ENCODE measurements at places on chromosomes 11 and 22.

GRCh38 chr11:763073-763463, 14.2 kb downstream of the GATD1 start:
- no peak for DNase-seq

DNA sequence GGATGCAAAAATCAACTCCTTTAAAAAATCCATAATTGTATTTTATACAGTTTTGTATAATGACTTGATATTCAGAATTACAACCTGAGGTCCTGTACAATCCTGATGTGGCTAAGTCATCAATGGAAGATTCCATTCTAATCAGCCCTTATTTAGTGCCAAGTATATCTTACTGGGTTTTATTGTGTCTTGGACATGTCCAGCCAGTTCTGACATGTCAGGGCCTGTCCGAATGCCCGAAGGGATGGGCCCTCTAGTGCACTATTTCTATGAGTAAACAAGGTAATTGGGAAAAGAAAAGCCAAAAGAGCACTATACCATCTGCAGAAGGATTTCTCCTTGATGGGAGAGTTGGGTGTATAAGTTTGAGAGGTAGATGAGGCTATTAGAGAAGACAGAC, 412.9 kb downstream of the METTL15 start:
- no peak for DNase-seq

DNA sequence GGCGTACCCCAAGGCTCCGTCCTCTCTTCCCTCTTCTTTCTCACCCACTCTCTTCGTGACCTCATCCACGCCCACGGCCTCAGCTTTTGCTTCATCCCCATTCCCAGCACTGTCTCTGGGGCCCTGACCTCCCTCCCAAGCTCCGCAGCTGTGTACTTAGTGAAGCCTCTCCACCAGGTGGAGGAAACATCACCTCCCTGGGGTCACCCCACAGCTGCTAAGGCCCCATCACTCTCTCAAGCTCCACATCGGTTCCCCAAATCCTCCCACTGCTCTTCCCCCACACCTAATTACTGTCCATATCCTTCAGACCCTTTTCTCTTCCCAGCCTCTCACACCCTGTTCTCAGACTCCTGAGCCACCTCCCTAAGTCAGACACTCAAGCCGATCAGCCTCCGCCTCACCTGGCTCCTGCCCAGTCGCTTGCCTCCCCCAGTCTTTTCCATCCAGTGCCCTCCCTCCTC, 7.9 kb upstream of the SYT7 start:
- DNase-seq, result no peak

DNA sequence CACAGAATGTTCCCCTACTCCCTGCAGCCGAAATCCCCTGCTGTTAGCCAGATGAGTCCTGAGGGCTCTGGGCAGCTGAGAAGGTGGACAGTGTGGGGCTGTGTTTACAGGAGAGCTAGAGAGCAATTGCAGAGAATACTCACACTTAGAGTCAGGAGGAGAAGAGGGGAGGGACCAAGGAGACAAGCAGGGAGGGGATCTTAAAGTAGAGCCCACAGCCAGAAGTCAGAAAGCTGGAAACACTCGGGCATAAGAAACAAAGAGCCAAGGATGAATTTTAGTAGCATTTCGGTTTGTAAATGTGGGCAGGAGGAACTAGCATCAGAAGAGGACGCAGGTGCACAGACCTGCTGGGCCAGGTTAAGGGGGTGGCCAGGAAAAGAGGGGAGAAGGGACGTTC, 1435.9 kb downstream of the BRD1 start:
- no peak for DNase-seq

GRCh38 chr11:126146454-126147192, 64.8 kb downstream of the RPUSD4 start:
- no peak for DNase-seq

DNA sequence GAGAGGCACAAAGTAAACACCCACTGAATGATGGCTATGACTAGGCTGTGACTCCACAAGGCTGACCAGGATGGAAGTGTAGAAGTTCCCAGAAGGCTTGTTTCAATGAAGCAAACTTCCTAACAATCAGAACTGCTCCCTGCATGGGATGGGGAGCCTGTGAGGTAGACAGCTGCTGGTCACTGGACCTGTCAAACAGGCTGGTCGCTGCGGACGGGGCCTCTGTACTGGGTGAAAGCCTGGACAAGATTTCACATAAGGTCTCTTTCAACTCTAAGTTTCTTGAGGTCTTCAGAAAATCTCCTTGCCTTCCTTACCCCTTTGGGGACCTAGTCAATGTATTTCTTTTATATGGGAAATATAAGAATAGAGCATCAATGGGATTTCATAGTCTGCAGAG, 438.2 kb downstream of the BUD13 start:
- DNase-seq, result no peak

GRCh38 chr11:17385492-17385891, 3.0 kb downstream of the KCNJ11 start:
- no peak for DNase-seq

DNA sequence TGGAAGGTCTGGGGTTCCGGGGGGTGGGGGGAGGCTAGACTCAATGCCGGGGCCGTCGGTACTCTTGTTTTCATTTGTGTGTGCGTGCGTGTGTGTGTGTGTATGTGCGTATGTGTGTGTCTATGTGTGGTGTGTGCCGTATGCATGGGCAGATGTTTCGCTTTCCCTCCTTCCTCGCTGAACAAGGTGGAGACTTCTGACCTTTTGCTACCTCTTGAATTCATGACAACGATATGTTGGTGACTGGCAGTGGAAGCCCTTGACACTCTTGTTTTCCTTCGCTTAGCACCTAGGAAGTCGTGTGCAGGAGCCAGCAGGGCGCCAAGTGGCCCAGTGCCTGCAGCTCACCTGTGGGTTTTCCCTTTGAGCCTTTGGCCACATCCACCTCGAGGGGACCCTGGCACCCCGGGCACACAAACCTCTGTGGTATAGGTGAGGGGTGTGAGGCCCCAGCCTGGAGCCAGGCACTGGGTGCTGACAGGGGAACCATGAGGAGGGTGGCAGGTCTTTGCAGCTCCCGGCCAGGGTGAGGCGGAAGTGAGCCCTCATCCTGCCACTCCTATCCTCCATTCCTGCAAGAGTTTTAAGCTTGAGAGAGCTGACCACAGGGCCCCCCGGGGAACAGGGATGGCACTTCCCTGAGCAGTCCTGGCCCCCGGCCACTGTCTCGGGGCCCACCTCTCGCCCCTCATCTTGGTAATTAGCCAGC, 19.3 kb upstream of the TMEM191C start:
- no peak for DNase-seq

GRCh38 chr11:113896156-113896879, 8.3 kb upstream of the HTR3B start:
- DNase-seq, result no peak

- DNase-seq, result peak; percentile 76
These were observed 6.3 kb downstream of the KCNJ1 start for GRCh38 chr11:128860571-128861361.

DNA sequence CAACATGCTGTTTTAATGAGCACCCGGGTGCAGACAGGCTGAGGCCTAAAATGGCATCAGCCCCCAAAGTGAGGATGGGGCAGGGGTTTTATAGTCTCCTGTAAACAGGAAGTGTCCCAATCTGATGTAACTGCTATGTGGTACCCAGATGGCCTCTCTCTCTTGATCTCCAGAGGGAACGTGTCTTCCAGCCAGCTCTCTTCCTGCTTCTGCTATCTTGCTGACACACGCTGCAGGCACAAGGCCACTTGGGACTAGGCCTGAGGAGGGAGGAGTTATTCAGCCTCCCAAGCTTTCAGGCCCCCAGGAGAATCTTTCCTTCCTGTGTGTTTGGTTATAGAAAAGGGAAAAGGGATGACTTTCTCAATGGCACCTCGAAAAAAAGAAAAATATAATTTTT, 11.4 kb upstream of the VSTM5 start:
- DNase-seq, result no peak

DNA sequence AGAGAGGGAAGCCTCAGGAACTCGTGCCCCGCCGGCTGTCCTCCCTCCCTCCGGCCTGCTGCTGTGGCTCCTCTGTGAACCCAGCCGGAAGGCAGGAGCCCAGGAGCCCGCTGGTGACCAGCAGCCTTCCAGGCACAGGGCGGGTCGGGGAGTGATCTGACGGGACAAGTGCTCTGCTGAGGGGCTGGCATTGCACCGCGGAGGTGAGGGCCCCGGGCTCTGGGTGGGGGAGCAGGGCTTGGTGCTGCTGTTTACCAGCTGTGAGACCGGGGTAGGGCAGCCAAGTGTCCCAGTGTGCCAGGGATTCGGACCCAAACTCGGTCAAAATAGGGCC, 53.3 kb downstream of the FLRT1 start:
- DNase-seq, result no peak

DNA sequence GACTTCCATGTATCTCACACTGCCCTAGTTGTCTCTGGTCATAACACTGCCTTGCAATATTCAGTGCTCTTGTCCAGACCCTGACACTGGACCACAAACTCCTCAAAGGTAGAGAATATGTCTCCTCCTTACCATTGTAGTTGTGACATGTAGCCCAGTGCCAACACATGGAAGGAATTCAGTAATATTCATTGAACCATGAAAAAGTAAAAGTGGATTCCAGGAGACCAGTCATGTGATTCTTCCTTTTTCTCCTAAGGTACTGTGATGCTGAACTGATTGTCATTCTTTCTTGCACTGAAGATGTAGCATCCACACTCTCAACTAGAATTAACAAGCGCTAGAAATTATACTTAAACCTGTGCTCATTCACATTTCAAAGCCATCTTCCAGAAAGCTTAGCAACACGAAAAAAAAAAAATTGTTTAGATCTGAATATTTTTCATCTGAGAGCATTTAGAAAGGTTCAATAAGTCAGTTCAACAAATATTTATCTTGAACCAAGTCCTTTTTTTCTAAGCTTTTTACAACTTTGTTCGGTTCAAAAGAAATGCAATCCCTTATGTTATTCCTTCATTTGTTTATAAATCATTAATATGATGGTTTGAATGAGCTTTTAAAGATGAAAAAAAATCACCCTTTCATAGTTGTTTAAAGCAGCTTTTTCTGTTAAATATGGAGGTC, 224.7 kb upstream of the BLID start:
- DNase-seq, result no peak

GRCh38 chr11:109416601-109417000, 5.4 kb upstream of the C11orf87 start:
- DNase-seq, result no peak

- DNase-seq, result no peak
These were observed 18.3 kb upstream of the YWHAH start for GRCh38 chr22:31926024-31926423.

GRCh38 chr11:76799066-76799804, 16.1 kb downstream of the TSKU start:
- no peak for DNase-seq

DNA sequence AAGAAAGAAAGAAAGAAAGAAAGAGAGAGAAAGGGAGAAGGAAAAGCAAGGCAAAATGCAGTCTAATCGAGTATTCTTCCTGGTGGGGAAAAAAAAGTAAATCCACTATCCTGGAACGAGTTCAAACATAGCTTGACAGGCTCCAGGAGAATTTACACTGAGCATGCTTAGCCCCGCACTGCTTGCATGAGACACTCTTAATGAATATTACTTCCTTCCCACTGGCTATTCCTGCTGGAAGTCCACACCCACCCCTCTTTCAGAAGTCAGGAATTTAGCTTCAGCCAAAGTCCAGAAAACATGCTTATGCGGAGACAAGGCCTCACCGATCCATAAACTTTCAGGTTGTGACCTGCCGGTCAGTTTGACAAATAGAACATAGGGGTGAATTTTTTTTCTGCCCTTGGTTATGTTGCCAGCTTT, 251.8 kb upstream of the BLID start:
- DNase-seq, result peak; percentile 11

GRCh38 chr11:63884196-63884932, 32.6 kb downstream of the RCOR2 start:
- no peak for DNase-seq

DNA sequence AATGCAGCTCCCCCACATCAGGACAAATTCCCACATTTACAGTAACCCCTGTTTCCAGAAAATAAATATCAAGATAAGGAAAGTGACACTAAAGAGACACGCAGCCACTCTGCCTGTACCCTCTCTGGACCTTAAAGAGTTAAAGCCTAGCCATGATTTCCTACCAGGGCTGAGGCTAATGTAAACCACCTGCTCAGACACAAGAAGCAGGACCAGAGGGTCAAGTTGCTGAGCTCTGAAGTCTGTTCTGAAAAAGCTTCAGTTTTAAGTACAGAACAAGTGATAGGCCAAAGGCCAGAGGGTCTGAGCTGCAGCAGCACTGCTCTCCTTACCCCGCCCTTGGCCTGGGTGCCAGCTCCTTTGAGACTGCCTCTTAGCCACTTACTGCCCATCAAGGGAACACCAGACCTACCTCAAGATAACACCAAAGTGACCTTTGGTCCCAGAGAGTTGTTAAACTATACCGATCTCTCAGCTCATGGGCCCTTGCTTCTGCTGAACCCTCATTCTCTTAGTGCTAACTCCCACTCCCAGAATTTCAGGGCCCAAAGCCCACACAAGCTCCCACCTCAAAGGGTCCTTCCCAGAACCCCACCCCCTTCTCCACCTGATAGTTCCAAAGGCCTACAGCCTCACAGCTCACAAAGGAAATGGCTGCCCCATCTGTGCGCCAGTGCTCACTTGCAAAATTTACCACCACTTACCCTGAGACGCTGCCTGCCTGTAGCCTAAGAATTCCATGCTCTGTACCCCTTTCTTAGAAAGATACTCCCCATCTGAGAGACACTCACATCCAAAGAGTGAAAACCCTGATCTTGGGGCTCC, 40.5 kb downstream of the IL18BP start:
- no peak for DNase-seq

GRCh38 chr11:102760344-102761035, 19.9 kb downstream of the MMP10 start:
- DNase-seq, result peak; percentile 97

DNA sequence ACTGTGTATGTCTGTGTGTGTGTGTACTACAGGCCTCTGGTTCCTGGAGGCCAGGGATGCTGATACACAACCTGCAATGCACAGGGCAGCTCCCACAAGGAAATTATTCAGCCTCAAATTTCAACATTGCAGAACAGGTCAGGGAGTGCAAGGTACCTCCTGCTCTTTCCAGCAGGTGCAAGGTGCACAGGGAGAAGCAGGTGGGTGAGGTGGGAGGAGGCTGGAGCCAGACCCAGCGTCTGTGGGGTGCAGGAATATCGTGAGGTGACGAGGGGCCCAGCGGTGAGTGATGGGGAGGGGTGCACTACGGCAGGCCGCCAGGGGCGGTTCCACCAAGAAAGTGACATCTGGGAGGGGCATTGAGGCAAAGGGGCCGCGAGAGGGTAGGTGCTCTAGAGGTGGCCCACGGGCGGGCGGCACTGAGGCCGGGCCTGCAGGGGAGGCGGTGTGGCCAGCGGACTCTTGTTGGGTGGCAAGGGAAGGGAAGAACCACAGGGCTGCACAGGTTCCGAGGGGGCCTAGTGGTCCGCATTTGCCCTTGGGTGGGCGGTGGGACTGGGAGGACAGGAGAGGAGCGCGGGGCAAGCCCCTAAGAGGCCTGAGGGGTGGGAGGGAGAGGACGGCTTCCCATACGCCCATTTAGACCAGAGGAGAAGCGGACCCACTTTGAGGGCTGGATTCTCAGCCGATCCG, 21.6 kb downstream of the DGCR6L start:
- DNase-seq, result no peak
